Tibial nerve (tissue), 4 donors: ENCODE measurements at places on chromosomes 2 and 18. TPM values are rescaled to one million over a fixed set of nuclear protein-coding genes. Genes with fewer than 3 reads are reported as not detected.
A peak's percentile ranks its signal among the peaks of the same experiment; 100 is the strongest.

PTPRN gene
- not detected for total RNA-seq

DNA sequence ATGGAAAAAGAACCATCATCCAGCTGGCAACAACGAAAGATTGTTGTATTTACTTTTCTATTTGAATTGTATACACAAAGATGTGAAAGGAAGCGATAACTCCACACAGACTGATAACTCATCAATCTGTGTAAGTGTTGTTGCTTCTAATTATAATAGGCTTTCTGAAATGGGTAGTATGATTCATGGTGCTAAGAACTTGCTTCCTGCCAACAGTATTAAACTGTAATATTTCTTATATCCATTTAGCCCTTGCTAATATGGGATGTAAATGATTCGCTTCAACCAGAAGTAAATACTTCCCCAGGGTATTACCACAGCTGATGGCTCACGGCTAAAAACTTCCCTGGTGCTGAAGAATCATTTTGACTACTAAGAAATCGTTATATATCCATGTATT lies 70.2 kb downstream of the TMEM163 start:
- no peaks in the 10 kb centered on the region for H3K27me3 ChIP-seq
- DNase-seq, result no peak
- no peak overlapping the region for H3K4me3 ChIP-seq
- H3K27ac ChIP-seq, result no peak overlapping the region
- no peaks in the 10 kb centered on the region for H3K36me3 ChIP-seq

CERKL gene
- total RNA-seq, result not detected

ARL5A gene
- total RNA-seq, result 40.2 TPM

- no peaks in the 10 kb centered on the region for H3K4me1 ChIP-seq
- H3K27me3 ChIP-seq, result no peaks in the 10 kb centered on the region
- no peak for DNase-seq
- no peak overlapping the region for H3K27ac ChIP-seq
- H3K4me3 ChIP-seq, result no peak overlapping the region
- no peaks in the 10 kb centered on the region for H3K36me3 ChIP-seq
These were observed 17.3 kb upstream of the NEUROD1 start for GRCh38 chr2:181697571-181697970.

- H3K4me3 ChIP-seq, result no peak overlapping the region
- no peaks in the 10 kb centered on the region for H3K4me1 ChIP-seq
These were observed 63.2 kb downstream of the ZEB2 start for GRCh38 chr2:144456680-144457079.

GRCh38 chr18:25974630-25975077 lies 115.8 kb downstream of the SS18 start:
- no peak for DNase-seq
- no peaks in the 10 kb centered on the region for H3K27me3 ChIP-seq
- H3K27ac ChIP-seq, result no peak overlapping the region
- H3K4me1 ChIP-seq, result no peaks in the 10 kb centered on the region

DNA sequence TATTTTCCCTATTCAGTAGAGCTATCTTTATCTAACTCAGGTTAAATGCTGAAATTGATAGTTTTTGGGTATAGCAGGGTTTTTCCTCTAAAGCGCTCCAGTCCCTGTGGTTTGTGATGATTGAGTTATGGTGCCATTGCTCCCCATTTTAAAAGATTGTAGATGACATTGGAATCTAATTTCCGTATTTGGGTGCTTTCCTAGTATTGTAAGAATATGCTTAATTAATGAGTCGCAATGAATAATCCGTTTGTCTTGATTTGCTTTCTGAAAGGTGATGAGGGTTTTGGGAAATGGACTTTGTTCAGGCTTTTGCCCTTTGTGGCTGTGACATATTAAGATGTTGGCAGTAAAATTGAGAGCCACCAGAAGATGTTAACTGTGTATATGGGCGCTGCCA lies 3.9 kb downstream of the RPS7 start:
- no peak for DNase-seq
- peaks cover 49% of the 10 kb centered on the region for H3K4me1 ChIP-seq
- no peak overlapping the region for H3K27ac ChIP-seq
- H3K4me3 ChIP-seq, result no peak overlapping the region

GCA gene
- 32.2 TPM for total RNA-seq

DNA sequence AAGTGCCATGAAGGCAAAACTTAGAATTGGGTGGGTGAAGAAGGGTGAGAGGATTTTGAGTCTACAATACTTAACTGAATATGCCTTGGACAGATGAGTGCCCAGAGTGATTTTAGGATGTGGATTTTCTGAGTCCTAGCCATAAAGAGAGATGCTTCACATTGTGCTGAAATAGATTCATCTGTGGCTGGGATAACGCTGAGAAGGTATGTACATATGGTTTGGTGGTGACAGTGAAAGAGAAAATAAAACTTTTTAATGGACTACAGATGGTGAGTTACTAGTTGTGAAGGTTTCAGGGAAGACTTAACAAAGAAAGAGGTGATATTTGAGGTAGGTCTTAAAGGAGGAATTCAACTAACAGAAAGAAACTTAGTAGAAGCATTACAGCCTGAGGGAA lies 265.8 kb downstream of the AKAIN1 start:
- no peaks in the 10 kb centered on the region for H3K36me3 ChIP-seq
- DNase-seq, result no peak
- no peak overlapping the region for H3K4me3 ChIP-seq

RUFY4 gene
- not detected for total RNA-seq

ATP8B1 gene
- total RNA-seq, result 14.6 TPM

GRCh38 chr2:238998801-238999200 lies 150.9 kb downstream of the TWIST2 start:
- H3K4me1 ChIP-seq, result peaks cover 25% of the 10 kb centered on the region
- H3K27ac ChIP-seq, result peak overlapping the region; percentile 33
- H3K4me3 ChIP-seq, result no peak overlapping the region
- no peak for DNase-seq
